Right atrium auricular region (tissue), 2 donors: ENCODE measurements at places on chromosomes 12 and 14. TPM values are rescaled to one million over a fixed set of nuclear protein-coding genes. Genes with fewer than 3 reads are reported as not detected.
A peak's percentile ranks its signal among the peaks of the same experiment; 100 is the strongest.

GRCh38 chr12:41980390-41980789 lies 164.3 kb downstream of the GXYLT1 start:
- DNase-seq: no peak

- peak; percentile 73 for DNase-seq
Observed at GRCh38 chr12:56151672-56152131, 685 bp upstream of the MYL6B start.

DNA sequence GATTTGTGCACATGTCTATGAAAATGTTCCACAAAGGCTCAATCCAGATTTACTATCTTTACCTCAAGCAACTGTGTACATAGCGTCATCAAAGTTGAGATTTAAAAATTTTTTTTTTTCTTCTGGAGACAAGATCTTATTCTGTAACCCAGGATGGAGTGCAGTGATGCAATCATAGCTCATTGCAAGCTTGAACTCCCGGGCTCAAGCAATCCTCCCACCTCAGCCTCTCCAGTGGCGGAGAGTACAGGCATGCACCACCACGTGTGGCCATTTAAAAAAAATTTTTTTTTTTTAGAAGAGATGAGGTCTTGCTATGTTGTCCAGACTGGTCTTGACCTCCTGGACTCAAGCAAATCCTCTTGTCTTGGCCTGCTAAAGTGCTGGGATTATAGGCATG lies 2.3 kb downstream of the COCH start:
- DNase-seq: no peak

DNA sequence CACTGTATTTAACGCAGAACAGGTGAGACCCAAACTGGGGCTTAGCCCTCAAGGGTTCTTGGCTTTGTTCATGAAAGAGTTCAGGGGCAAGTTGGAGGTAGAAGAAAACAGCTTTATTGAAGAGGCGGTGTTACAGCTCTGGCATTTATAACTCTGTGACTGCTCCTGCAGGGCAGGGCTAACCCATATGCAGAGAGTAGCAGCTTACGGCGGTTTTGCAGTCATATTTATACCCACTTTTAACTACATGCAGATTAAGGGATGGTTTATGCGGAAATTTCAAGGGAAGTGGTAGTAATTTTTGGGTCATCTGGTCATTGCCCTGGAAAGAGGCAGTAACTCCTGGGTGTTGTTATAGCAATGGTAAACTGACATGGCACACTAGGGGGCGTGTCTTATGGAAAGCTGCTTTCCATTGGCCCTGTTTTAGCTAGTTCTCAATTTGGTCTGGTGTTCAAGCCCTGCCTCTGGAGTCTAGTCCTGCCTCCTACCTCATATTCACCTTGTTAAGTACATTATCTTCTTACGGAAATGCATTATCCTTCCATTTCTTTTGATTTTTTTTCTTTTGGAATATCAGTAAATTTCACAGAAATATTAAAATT lies 1.8 kb upstream of the IAPP start:
- no peak for DNase-seq

GRCh38 chr12:104748790-104749189 lies 209.3 kb downstream of the SLC41A2 start:
- DNase-seq: peak; percentile 59

DNA sequence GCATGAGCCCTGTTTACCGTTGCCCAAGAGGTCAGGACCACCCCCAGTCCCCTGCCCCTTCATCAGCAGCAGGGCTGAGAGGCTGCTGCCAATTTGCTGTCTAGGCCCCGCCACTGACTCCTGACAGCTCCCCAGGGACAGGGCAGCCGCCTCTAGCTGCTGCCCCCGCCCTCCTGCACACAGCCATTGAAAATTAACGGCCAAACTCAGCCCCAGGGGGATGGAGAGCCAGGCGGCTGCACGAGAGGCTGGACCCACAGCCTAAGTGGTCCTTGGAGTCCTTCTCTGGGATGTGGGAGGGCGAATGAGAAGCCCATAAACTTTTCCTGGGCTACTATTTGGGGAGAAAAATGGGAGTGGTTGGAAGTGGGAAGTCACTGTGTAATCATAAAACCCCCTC lies 4.6 kb downstream of the FOXN4 start:
- no peak for DNase-seq

GRCh38 chr12:48890657-48891418 lies 25.2 kb upstream of the RND1 start:
- DNase-seq: peak; percentile 78

GRCh38 chr12:110627500-110628195 lies 13.7 kb downstream of the TCTN1 start:
- no peak for DNase-seq

ASB2 gene
- total RNA-seq: 115 TPM

GRCh38 chr14:34003082-34003668 lies 52.3 kb upstream of the EGLN3 start:
- no peak for DNase-seq

DNA sequence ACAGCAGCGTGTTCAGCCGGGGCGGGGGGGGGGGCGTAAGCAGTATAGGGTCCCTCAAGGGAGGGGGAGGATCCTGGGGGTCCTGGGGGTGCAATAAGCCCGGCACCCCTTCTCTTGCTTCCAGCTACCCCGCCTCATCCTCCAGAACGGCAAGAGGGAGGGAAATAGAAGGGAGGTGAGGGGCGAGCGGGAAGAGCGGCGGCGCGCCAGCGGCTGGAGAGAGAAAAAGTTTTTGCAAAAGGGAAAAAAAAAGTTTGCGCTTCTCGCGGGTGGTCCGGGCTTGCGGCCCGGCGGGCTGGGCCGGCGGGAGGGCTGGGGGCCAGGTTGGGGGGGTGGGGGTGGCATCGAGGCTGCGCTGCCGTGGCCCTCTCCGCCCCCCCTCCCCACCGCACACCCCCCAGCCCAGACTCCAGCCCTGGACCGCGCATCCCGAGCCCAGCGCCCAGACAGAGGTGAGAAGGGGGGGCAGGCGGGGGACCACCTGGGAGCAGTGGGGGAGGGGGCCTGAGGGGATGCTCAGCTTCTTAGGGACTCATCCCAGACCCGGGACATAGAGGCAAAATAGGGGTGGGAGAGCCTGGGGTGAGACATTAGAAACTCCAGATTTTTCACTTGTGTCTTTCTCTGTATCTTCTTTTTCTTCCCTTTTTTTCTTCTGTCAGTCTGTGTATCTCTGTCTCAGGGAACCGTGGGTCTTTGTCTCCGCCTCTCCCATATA lies at the start of gene GLI1:
GLI1 (plus strand) TSS at position 36 of the 718 bp plus-strand sequence. CDS start 3,907 bp downstream, outside the sequence.
- DNase-seq: no peak

PAWR gene
- total RNA-seq: 24.3 TPM

GRCh38 chr12:62401631-62402030 lies 65.0 kb upstream of the MON2 start:
- DNase-seq: no peak

GRCh38 chr12:104022786-104023185 lies 27.2 kb downstream of the GLT8D2 start:
- DNase-seq: no peak

- no peak for DNase-seq
Observed at GRCh38 chr12:24045816-24046257, 96.4 kb upstream of the SOX5 start.

RDH16 gene
- total RNA-seq: not detected

LMNTD1 gene
- total RNA-seq: not detected
